Stimulated activated CD8-positive, alpha-beta memory T cell treated with anti-CD3 and anti-CD28 coated beads, Interleukin-7, amount 100 ng/mL, for 1 hour (primary cell): ENCODE measurements at places on chromosomes 4 and X.

- DNase-seq = no peak
Observed at GRCh38 chr4:114606245-114606644, 7.6 kb downstream of the UGT8 start.

DNA sequence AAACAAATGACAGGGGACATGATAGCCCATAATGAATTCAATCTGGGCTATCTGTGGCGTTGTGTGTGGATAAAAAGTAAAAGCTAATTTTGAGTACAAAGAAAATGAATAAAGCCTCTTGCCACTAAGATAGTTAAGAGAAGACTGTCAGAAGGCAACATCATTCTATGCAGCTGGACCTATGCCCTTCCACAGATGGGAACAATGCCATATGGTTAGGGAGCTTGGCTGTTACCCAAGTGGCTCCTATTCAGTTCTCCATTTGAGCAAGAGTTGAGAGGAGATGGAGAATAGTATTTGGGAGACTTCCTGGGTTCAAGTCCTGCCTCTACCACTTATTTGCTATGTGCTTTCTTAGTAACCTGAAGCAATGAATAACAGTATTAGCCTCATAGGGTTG is 107.7 kb downstream of the ANXA3 start:
- DNase-seq = no peak

DNA sequence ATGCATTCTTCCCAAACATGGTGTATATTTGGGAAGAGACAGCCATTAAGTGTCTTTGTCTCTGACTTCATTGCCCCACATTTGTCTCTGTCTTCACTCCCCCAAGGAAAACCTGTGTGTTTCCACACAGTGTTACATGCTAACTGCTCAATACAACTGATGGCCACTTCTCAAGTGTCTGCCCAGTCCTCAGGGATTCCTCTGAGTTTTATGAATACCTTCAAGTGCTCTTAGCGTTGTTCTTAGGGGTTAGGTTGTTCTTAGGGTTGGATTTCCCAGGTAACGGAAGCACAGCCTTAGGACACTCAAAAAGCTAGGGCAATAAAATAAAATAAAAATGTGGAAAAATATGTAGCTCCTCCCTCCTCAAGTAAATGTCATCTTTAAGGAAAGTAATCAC is 64.7 kb upstream of the PLAC8 start:
- no peak for DNase-seq

DNA sequence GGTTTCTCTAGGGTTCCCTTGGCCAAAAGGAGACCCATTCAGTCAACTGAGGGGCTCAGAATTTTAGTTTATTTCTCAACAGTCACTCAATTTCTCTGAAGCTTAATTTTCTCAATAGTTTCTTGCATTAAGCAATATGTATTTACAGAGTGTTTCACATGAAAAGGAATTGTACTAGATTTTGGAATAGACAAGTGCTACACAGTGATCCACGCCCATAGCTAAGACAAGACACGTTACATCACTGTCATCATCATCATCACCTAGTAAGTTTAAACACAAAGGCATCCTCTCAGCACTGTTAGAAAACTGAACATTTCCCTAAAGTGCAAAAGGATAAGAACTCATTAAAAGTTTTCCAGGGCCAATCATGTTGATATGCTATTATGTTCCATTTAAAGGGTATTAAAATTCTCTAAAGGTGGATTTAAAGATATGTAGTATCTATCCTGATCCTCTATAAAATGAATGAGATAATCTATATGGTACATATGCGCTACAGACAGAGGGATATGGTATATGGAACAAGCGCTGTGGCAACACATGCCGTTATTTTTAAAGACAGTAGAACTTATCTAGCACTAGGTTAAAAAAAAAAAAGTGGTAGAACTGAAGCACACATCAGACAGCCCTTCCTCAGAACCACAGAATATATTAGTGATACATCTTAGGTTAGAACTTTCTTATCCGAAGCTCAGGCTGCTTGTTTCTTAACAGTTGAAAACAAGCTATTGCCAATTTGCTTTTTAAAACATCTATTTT is 12.1 kb downstream of the PPA2 start:
- DNase-seq = no peak

DNA sequence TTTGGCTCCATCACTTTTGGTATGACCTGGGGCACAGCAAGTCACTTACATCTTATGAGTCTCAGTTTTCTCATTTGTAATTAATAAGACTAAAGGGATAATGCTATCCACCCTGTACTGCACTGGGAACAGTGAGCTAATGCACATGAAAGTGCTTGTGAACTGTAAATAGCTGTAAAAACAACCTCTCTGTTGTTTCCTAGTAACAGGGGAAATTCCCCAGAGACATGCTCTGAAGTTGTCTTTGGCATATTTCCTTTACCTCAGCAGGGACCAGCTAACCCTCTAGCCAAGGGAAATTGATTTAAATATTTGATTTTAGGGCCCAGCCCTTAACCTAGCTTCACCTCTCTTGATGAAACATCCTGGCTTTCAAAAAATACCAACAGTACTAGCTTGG is 6.1 kb upstream of the CYSLTR1 start:
- DNase-seq = no peak

DNA sequence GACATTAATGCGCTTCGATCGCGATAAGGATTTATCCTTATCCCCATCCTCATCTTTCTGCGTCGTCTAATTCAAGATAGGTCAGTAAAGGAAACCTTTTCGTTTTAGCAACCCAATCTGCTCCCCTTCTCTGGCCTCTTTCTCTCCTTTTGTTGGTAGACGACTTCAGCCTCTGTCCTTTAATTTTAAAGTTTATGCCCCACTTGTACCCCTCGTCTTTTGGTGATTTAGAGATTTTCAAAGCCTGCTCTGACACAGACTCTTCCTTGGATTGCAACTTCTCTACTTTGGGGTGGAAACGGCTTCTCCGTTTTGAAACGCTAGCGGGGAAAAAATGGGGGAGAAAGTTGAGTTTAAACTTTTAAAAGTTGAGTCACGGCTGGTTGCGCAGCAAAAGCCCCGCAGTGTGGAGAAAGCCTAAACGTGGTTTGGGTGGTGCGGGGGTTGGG is 528 bp upstream of the FGF2 start:
- no peak for DNase-seq
